NCI-H2171 treated with DMSO at 0.1 percent for 48 hours (cell line): ENCODE measurements at places on chromosomes 7 and 10.

GRCh38 chr7:142925413-142925812 lies 8.1 kb downstream of the TRPV5 start:
- no peak for DNase-seq

DNA sequence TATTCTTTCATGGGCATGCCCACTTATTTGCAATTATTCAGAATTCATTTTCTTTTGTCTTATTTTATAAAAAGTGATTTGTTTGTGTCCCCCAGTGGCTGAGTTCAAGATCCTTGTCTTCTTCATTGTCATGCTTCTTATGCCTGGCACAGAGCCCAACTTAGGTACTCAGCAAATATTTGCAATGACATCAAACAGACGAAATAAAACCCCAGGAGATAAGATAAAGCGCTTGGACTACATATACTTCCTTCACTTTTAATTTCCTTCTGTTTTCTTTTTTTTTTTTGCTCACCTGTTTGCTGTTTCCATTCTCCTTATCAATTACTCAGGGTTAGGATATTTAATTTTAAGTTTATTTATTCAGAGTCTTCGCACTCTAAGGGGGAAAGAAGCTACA lies 225.0 kb downstream of the SDHAF3 start:
- no peak for DNase-seq

- DNase-seq: no peak
These were observed 65.1 kb downstream of the PAXIP1 start for GRCh38 chr7:154937837-154938236.

DNA sequence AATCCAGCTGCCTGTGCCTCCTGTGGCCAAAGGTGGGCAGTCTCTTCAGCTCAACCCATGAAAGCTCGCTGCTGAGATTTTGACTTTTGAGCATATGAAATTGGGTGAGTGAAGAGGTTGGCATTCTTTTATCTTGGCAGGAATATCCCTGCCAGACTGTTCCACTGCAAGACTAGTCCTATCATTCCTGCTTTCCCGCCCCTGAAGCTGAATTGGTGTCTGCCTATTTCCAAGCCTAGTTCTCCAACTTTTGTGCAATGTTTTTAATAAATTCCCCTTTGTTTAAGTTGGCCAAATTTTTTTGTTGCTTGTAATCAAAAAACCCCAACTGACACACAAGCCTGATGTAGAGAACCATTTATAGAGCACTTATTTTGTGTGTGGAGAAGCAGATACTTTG lies 34.8 kb upstream of the BICC1 start:
- DNase-seq: no peak

DNA sequence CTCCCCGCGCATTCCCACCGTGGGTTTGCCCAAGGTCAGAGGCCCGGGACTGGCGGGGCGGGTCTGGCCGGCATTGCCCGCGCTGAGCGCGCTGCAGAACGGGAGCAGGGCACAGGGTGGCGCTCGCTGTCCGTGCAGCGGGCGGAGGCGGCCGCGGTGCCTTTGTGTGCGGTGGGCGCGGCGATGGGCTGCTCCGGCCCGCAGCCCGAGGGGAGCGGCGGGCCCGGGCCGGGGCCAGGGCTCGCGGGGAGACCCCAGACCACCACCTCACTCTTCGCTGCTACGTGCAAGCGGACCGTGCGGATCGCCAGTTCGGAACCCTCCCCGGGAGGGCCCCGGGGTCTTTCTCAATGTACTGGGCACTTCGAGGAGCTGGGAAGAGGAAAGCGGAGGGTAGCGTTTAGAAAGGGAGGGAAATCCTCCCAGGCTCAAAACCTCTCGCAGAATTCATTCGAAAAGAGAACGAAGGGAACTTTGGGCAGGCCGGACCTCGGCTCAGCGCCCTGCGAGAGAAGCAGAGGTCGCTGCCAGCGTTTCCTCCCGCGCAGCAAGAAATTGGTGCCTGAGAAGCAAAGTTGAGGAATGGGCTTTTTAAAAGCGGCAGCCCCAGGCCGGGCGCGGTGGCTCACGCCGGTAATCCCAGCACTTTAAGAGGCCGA lies 8.5 kb downstream of the SP8 start:
- DNase-seq: no peak

DNA sequence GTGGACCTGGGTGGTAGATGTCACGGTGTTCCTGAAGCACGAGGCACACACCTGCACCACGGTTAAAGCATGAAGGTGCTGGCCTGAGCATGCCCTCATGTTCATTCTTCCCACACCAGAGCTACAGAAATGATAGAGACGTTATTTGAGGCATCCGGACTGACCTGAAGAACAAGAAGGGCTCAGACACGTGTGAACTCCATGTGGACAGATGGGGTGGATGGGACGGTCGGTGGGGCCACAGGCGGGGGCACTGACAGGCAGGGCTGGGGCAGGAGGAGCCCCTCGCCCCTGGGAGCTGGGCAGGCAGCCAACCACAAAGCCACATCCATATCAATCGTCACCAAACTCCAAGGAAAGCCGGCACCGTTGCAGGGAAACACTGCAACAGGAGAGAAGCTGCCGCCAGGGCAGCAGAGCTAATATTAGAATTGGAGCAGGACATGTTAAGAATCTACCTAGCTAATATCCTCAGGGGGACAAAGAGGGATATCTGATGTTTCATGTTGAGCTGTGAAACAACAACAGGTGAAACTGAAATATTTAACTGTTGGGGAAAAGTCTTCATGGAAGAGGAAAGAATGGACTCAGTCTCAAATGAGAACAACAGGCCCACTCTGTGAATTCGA lies 37.8 kb upstream of the DIP2C start:
- DNase-seq: no peak

DNA sequence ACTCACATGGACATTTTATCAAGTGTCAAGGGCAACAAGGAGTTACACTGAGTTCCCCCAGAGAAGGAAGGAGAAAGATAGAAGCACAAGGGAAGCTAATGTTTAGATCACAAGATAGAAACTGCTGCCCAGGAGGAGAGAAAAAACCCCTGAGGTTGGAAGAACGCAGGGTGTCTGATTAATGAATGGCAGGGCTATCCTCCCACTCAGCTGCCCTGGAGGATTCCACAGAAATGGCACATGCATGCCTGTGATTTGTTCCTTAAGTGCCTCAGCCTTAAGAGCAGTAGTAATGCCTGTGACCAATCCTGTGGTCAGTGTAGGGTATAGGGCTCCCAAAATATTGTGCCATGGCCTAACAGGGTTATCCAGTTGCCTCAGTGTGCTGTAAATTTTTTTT lies 20.2 kb downstream of the DNAJB9 start:
- no peak for DNase-seq

DNA sequence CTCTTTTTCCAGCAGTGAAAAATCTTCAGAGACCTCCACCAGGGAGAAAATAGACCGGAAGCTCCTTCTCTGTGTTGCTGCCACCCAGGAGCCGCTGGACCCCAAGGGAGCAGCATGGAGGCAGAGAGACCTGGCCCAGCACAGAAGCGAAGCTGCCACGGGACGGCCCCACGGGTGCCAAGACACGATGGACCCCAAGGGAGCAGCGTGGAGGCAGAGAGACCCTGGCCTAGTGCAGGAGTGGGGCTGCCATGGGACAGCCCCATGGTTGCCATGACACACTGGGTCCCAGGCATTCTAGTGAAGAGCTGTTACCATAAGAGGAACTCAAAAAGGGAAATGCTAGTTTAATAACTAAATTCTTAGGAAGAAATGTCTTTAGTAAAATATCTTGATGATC lies 186.3 kb downstream of the PTPRN2 start:
- DNase-seq: no peak

GRCh38 chr7:80945976-80946375 lies 27.1 kb upstream of the SEMA3C start:
- DNase-seq: no peak

GRCh38 chr10:113078282-113078907 lies 128.3 kb downstream of the TCF7L2 start:
- no peak for DNase-seq

DNA sequence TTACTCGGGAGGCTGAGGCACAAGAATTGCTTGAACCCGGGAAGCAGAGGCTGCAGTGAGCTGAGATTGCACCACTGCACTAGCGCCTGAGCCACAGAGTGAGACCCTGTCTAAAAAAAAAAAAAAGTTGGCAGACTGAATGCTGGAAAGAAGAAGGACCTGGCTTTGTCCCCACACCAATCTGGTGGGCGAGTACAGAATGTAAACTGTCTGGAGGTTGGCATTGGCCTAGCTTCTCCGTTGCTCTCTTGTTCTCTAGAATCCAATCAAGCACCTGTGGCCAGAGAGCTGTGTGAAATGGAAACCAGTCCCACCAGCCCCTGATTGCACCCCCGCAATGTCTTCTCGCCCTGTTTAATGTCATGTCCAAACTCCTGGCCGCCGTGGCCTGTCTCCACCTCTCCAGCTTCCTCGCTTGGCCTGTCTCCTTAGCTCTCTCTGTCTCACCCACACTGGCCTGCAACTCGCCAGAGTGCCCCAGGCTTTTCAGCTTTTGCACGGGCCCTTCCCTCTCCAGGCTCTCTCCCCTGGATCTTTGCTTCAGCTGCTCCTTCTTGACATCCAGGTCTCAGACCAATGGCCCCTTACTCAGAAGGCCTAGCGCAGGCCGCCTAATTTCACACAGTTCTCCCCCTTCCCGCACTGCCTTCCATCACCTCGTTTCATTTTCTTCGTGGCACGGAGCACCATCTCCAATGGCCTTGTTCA lies 670 bp upstream of the AGK start:
- DNase-seq: no peak

DNA sequence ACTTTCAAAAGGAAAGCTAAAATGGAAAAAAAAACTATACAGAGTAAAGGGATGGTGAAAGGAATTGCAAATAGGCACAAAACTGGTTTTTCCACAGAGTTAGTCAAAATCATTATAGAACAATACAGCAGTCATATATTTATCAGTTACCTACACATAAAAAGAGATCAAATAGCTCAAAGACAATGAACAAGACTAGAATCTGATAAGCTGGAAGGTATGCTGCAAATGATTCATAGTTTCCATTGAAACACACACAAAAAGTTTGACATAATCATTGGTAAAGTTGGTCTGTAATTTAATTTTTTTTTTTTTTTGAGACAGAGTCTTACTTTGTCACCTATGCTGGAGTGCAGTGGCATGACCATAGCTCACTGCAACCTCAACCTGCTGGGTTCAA lies 92.4 kb upstream of the SGCE start:
- DNase-seq: no peak

DNA sequence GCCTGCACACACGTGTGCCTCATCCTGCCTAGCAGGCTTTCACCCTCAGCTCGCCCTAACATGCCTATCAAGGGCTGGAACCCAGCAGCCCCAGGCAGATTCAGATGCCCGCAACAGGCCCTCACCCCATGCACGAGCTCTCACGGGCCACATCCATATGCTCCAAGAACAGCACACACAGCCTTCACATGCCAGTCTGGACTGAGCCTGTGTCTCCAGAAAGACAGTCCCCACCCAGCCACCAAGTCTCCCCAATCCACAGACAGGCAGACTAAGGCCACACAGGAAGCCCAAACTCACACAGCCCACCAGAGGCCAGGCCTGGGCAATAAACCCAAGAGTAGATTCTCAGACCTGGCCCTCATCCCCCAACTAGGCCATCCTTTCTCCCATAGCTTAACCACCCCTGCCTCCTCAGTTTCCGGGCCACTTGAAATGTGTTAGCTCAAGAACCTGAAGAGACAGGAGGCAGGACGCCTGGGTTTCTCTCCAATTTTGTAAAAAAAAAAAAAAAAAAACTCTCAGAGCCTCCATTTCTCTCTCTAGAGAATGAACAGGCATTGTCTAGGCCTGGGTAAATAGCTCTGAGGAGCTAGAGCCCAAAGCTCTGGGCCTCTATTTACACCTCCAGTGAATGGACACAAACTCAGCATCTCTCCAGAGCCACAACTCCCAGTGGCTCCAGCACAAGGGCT lies 6.8 kb downstream of the LDB1 start:
- no peak for DNase-seq

DNA sequence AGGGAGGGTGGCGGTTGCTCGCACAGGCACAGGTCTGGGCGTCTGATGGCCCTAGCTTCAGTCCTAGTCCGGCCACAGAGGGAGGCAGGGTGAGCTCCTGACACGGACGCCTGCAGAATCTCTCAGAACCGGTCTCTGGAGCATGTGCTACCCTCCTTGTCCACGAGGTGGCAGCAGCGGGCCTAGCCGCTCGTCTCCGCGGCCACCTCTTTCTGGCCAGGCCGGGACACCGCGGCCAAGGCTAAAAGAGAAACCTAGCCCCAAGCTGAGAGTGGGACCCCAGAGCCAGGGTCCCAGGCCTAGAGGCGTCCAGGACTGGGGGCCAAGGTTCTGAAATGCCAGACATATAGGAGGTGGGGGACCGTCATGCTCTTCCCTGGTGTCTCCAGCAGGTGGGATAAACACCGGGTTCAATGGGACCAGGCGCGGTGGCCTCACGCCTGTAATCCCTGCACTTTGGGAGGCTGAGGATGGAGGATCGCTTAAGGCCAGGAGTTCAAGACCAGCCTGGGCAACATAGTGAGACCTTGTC lies 3.2 kb upstream of the LAT2 start:
- DNase-seq: peak; percentile 56

DNA sequence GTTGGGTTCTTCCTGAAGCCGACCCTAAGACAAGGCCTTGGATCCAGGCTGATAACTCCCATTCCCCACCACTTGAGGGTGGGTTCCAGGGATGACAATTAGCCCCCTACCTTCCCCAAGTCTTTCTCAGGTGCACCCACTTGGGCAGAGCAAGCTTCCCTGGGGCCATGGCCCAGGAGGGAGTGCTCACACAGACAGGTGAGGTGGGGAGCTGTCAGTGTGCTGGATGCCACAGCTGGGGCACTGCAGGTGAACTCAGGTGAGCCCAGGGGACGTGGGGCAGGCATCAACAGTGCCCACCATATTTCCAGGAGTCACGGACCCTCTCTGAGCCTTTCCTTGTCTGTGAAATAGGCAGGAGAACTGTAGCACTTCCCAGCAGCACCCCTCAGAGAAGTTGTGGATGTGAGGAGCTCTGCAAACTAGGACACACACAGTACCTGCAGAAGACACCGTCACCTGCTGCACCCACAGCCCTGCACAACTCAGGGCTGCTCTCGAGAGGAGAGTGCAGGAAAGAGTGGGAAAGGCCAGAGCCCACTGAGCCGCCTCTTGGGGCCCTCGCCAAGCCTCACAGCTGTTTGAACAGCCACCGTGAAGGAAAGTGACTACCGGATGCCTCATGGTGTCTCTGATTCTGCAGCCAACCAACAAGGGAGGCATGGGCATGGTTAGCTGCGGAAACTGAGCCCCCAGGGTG lies 17.9 kb downstream of the SH3PXD2A start:
- no peak for DNase-seq

DNA sequence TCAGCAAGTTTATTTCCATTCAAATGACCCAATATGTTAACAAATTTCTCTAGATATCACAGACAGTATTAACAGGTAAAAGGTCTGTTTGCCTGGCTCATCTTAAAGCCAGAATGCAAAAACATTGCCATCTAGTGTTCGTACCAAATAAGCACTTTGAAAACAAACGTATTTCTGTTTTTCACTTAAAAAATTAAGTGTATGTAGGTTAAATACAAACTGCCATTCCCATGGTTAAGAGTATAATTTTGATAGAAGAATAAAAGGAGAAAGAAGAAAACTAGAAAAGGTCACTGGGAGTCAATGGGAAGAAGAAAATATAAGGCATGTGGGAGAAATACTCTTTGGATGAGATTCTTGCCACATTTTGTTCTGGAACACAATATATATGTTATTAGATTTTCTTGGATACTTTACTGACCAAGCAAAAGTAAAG lies 51.0 kb downstream of the ORC5 start:
- peak; percentile 76 for DNase-seq
